Ascending aorta (tissue), 2 donors: ENCODE measurements at places on chromosomes 1 and 21. TPM values are rescaled to one million over a fixed set of nuclear protein-coding genes. Genes with fewer than 3 reads are reported as not detected.

Gene PRAMEF25
- total RNA-seq, result not detected

Gene FAM76A
- 3.4 TPM for total RNA-seq

Gene PTGFRN
- total RNA-seq, result 11.2 TPM

Gene ETV3L
- total RNA-seq, result not detected

Gene ADAM30
- total RNA-seq, result not detected

Gene PHC2
- total RNA-seq, result 222 TPM

Gene ATP6V1G3
- not detected for total RNA-seq

Gene BLACAT1
- not detected for total RNA-seq

Gene TRIM17
- total RNA-seq, result not detected

Gene SH3BGR
- total RNA-seq, result not detected

Gene SEC22B
- total RNA-seq, result 16.8 TPM

Gene ERO1B
- 5.1 TPM for total RNA-seq
